ENCODE measurements at places on chromosomes 2 and 18.

GRCh38 chr2:212730994-212731393, 192.4 kb upstream of the ERBB4 start:
- no peak for DNase-seq

GRCh38 chr2:43132683-43133301, 93.6 kb downstream of the ZFP36L2 start:
- DNase-seq, result no peak

GRCh38 chr2:164746713-164747112, 94.9 kb downstream of the COBLL1 start:
- no peak for DNase-seq

DNA sequence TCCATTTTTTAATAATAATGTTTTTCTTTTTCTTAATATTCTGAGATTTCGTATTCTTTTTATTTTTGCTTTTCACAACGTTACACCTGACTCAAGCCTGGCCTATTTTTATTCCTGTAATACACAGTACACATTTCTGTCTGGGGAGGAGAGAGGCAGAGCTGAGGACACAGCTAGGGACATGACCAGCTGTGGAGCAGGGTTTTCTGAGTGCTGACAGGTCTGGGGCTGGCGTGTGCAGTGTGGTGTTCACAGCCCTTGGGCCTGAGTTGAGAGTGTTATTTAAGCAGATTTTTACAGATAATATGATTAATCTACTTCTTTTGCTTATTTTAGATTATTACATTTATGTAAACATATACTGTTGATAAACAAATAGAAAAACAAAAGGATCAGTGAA, 55.9 kb downstream of the ZAP70 start:
- no peak for DNase-seq

DNA sequence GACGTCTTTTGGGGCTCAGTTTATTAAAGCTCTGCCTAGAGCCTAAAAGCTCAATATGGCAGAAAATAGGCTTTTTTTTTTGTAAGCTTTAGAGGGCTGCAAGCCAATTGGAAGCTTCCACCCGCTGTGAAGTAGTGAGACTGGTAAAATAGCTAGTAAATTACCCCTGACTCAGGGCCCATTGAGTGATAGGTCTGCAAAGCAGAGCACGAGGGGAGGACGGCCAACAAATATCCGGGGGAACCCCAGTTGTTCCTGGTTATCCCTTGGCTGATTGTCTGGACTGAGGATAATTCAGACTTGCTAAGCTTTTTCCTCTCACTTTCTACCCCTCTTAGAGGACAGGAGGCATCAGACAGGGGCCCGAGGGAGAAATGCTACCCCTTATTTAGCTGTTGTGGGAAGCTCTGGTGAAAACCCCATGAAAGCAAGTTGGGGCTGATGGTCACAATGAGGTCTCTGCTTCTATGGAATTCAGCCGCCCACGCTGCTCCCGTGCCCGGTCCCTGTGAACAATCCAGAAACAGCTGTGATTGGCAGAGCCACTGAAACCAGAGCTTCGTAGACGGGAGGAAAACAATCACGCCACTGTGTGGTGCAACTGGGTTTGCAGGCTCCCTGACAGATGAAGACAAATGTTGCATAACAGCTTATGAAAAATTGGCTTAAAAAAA, 141.9 kb upstream of the LGALSL start:
- peak; percentile 48 for DNase-seq

DNA sequence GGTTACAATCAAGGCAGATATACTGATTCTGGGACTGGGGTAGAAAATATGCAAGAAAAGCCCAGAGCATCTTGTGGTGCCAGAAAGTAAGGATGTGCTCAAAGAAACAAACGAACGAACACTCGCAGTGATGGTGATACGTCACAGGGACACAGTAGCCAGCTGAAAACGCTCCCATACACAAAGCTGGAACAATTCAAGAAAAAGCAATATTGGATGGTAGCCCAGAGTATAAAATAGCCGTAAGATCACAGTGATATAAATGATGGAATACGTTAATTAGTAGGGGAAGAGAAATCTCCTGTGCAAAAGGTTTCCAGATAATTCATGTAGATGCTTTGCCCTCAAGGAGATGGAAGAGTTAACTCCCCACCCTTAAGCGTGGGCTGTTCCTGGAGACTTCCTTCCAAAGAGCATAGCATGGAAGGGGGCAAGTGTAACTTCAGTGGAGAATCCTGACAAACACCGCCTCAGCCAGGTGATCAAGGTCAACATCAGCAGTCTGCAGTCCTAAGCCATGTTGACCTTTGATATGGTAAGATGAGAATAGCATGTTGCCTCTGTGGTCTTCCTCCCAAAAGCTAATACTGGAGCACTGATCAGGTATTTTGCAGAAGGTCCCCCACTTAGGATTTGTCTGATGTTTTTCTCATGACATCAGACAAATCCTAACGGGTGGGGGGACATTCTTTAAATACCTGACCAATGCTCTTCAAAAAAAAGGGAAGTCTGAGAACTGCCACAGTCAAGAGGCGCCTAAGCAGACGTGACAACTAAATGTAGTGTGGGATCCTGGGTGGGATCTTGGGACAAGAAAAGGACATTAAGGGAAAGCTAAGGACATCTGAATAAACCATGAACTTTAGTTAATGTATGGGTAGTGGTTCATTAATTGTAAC, 99.0 kb downstream of the NCK2 start:
- DNase-seq, result no peak

DNA sequence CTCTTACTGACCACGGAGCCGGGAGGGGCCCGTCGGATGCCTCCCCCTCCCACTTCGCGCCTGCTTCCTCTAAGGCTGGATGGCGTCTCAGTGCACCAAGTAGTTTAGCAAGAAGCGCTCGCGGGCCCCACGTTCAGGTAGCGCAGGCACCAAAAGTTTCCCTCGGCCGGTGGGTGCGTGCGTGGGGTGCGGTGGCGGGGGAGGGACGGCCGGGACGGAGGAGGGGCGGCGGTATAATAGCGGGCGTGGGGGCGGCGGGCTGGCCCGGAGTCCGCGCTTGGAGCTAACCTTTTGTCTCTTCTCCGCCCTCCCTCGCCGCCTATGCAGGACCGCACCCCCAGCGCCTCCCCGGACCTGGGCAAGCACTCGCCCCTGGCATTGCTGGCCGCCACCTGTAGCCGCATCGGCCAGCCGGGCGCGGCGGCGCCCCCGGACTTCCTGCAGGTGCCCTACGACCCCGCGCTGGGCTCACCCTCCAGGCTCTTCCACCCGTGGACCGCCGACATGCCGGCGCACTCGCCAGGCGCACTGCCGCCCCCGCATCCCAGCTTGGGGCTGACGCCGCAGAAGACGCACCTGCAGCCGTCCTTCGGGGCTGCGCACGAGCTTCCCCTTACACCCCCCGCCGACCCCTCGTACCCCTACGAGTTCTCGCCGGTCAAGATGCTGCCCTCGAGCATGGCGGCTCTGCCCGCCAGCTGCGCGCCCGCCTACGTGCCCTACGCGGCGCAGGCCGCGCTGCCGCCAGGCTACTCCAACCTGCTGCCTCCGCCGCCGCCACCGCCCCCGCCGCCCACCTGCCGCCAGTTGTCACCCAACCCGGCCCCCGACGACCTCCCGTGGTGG, 1.0 kb downstream of the SP5 start:
- no peak for DNase-seq

Measured in brain pericyte (primary cell).